ENCODE measurements at places on chromosomes 3 and 15.

DNA sequence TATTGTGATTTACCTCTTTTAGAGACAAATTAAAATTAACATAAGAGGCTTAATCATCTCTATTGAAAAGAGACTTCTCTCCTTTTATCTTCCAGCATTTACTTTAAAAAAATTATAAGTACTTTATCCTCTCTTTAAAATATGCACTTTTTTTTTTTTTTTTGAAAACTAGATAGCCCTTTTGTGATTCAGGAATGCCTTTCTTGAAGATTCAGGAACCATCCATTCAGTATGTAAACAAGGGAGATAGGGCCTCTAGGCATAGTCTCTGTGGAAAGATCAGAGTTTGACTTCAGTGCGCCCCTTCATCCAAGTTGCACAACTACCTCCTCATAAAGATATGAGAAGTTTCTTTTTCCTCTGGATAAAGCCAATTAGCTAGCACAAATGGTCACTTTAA is 1163.7 kb downstream of the SI start:
- no peak for DNase-seq

GRCh38 chr3:53650424-53650823 is 156.0 kb downstream of the CACNA1D start:
- no peak for DNase-seq

GRCh38 chr15:68449389-68449788 is 17.4 kb upstream of the ITGA11 start:
- DNase-seq, result no peak

- DNase-seq, result no peak
These were observed 244.3 kb downstream of the RPLP1 start for GRCh38 chr15:69696946-69697345.

- DNase-seq, result no peak
These were observed 883 bp downstream of the RTP4 start for GRCh38 chr3:187369089-187369447.

DNA sequence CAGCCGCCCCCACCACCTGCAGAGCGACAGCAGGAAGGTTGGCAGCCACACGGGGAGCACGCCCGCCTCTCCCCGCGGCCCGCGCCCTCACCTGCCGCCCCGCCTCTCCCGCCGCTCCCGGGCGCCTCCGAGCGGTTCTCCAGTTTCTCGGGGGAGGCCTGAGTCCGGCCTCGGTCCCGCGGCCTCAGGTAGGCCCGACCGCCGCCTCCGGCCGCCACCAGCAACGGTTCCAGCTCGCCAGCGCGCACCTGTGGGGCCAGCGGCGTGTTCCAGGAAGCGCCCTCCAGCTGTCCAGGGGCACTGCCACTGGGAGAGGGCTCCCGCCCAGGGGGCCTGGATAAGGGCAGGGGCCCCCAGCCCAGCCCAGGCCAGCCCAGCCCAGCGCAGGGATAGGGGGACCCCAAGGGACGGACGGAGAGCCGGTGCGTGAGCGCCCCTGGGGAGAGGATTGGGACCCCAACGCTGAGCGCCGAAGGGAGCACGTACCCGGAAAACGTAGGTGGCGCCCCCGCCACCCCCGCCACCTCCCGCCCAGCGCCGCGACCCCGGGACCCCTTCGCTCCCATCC is 2.2 kb downstream of the LTK start:
- DNase-seq, result no peak

GRCh38 chr15:96869122-96869521 is 538.6 kb downstream of the NR2F2 start:
- no peak for DNase-seq

GRCh38 chr3:155664925-155665695 is 79.8 kb downstream of the PLCH1 start:
- DNase-seq, result peak; percentile 79

- no peak for DNase-seq
These were observed 11.2 kb downstream of the ATP8B4 start for GRCh38 chr15:50107591-50108408.

DNA sequence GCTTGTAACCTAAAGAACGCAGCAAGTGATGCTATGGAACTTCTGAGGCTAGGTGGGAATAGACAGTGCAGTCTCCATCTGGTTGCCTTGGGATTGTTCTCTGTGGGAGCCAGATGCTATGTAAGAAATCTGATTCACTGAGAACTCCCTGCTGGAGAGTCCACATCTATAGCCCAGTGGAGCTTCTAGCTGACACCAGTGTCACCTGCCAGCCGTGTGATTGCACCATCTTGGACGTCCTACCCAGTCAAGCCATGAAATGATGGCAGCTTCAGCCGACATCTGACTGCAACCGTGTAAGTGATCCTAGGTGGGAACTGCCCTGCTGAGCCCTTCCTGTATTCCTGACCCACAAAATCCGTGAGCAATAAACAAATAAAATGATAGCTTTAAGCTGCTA is 12.4 kb upstream of the FYCO1 start:
- no peak for DNase-seq
